Psoas muscle (tissue), 8 donors: ENCODE measurements at places on chromosomes 12 and 14.

DNA sequence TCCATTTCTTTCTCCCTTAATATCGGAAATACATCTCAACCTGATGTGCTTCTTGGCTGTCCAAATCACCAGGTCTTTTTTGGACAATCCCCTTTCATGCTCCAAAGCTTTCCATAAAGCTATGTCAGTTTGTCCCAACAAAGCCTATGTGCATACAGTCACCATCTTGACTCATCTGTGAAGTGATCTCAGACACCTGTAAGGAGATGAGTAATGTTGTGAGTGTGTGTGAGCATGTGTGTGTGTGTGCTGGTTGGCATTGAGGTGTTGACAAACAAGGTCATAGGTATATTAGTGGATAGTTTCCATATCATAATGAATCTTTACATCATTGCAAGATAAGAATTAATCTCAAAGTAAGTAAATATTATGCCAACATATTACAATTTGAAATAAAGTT is 1243.3 kb upstream of the SEL1L start:
- no peak for DNase-seq

DNA sequence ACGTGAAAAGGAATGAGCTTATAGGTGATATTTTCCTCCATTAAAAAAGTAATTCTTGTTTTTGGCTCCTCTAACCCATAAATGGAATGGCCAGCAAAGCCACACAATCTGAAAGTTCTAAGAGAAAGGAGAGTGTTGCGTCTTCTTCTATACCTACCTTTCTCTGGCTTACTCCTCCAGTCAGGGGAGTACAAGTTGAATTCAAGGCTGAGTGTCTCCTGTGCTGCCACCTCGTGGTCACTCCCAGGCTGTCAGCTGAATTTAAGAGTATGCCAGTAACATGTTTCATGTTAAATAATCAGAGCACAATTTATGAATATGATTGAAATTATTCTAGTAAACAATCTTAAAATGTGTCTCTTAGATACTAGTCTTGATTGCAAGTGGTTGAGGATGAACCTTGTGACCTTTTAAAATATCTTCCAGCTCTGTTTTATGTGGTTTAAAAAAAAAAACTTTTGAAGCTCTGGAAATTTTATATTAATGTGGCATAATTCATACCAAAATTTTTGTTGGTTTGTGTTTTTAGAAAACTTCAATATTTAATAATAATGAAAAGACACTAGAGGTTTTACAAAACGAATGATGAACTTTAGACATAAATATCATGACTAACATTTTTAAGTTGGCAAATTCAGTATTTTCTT is 31.7 kb downstream of the PTHLH start:
- DNase-seq, result peak; percentile 73

DNA sequence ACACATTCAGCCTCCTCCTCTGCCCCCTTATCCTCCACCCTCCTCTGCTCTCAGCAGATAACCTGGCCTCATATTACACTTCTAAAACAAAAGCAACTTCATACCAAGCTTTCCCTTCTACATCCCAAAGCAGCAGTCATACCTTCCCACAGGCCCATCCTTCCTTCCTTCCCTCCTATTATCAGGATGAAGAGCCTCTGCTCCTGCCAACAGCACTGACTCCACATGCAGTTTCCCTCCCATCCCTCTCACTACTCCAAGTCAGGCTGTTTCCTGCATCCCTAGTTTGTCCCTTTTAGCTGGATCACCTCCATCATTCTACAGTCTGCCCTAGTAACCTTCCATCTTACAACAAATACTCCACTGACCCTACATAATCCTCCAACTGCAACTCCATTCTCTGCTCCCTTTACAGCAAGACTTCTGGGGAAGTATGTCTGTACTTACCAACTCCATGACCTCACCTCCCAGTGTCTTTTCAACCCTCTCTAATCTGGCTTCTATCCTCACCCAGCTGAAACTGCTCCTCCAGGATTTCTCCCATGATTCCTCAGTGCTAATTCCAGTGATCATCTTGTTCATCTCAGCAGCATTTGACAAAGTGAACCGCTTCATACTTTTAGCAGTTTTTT is 4.9 kb upstream of the YEATS4 start:
- no peak for DNase-seq

DNA sequence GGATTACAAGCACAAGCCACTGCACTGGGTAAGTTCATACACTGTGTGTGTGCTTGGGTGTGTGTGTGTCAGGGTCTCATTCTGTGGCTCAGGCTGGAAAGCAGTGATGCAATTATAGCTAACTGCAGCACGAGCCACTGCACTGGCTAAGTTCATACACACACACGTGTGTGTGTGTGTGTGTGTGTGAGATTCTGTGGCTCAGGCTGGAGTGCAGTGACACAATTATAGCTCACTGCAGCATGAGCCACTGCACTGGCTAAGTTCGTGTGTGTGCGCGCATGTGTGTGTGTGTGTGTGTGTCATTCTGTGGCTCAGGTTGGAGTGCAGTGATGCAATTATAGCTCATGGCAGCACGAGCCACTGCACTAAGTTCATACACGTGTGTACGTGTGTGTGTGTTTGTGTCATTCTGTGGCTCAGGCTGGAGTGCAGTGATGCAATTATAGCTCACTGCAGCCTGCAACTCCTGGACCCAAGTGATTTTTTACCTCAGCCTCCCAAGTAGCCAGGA is 85.4 kb downstream of the HECTD1 start:
- no peak for DNase-seq
